NCI-H2029 (cell line): ENCODE measurements at places on chromosomes 2 and 18.

GRCh38 chr2:11903085-11903606 is 156.7 kb downstream of the LPIN1 start:
- DNase-seq, result no peak

GRCh38 chr2:150715501-150715900 is 228.0 kb upstream of the RND3 start:
- no peak for DNase-seq

DNA sequence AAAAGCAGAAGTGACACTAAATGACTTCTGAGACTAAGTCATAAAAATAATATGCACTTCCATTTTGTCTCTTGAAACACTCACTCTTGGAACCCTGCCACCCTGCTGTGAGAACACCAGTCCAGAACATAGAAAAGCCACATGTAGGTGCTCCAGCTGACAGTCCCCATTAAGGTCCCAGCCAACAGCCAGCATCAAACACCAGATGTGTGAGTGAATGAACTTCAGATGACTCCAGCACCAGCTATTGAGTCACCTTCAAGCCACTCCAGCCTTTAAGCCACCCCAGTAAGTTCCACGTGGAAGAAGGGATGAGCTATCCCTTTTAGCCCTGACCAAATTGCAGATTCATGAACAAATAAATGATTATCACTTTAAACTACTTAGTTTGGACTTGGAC is 31.5 kb upstream of the LGALSL start:
- no peak for DNase-seq

DNA sequence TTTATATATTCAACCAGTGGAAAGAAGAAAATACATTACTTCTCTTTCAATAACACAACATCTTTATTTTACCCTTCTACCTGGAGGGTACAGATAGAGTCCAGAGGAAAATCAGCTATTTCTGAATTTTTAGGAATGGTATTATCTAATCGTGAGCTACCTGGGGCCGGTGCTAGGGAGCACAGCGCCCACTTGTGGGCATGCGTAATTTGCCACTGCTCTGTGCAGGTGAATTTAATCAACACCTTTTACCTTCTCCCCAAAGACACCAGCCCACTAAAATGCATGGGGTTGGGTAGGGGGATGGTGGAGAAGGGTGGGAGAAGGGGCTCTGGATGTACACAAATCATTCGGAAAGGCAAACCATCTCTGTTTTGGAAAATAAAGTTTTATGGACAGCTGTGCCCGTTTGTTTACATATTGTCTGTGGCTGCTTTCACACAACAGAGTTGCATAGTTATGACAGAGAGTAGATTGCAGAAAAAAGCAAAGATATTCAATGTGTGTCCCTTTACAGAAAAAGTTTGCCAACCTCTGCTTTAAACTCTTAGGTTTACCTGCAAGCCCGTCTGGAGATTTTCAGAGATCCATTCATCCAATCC is 51.5 kb upstream of the DCC start:
- DNase-seq, result no peak

- no peak for DNase-seq
Measured at GRCh38 chr2:17442334-17442733, 75.9 kb downstream of the RAD51AP2 start.
